Coronary artery (tissue), 2 donors: ENCODE measurements at places on chromosomes 16 and 17.

GRCh38 chr17:61452301-61453290, at the start of gene TBX4:
TBX4 (plus strand) TSS chr17:61452422; CDS start chr17:61456491, 4,069 bp downstream.
- peak; percentile 54 for DNase-seq

GRCh38 chr16:81505011-81505661, 60.5 kb downstream of the CMIP start:
- DNase-seq = no peak

GRCh38 chr17:49911719-49912118, 57.3 kb upstream of the DLX4 start:
- no peak for DNase-seq

DNA sequence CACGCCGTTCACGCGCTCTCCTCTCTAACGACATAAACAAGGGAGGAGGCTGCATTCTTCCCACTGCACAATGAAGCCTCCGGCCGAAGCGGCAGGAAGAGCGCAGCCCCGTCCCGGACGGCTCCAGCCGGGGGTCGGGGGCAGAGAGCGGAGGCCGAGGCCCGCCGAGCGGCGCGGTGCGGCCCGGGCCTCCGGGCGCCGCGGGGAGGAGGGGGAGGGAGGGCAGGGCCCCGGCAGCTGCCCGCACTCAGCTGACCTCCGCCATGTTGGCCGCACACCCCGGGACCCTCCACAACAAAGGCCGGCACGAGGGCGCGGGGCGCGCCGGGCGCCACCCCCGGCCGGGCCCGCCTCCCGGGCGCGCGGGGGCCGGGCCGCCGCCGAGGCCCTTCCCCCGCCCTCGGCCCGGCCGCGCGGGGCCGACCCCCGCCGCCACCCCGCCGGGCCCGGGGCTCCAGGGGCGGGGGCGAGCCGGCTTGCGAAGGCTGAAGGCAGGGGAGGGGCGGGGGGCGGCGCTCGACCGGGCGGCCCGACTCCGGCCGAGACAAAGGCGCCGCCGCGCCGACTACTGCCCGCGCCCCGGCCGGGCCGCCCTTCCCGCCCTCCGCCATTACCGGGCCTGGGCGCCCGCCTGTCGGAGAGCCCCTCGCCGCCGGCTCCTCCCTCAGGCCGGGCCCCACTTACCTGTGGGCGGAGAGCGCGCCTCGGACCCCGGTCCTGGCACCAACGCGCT, 527 bp downstream of the SIAH1 start:
- DNase-seq = no peak

DNA sequence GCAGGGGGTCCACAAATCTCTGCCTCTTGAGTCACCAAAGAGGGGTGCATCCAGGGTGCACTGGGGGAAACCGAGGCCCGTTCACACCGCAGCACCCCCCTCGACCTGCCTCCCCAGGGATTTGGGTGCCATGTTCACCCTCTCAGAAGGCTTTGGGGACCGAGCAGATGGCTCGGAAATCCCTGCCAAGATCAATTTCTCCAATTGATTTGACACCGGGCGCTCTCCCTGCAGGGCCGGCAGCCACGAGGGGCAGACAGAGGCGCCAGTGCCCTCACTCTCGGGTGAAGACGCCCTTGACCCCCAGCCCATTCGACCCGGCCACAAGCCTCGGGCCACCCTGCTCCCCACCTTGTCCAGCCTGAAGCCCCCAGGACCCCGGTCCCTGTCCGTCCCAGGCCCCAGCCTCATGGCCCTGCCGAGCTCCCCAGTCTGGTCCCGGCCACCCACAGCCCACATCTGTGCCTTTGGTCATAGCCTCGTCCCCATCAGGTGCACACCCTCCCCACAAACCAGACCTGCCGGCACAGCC, 9.3 kb downstream of the SSTR5 start:
- DNase-seq = no peak

DNA sequence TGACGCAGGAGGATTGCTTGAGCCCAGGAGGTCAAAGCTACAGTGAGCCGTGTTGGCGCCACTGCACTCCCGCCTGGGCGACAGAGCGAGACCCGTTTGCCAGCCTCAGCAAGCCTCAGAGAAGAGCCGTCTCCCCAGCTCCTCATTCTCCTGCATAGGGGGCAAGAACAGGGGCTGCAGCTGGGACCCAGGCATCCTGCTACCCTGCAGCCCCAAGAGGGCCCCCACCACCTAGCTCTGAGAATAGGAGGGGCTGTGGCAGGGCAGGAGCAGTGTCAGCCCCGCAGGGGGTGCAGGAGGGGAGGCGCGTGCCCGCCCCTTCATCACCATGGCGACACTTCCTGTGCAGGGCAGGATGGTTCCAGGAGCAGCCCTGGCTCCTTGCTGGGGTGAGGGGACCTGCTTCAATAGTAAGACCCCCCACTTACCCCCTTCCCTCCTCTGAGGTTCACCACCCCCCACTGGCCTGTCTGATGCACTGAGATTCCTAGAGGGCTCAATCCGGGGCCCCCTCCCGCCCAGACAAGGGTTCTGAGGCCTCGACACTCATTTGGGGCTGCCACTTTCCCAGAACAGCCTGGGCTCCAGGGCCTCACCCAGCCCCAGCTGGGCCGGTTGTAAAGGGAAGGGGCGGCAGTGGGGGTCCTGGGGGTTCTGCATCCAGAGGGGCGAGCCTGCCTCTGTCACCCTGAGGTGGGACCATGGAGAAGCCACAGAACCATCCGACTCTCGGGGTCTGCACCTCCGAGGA, 20.2 kb downstream of the VASN start:
- peak; percentile 66 for DNase-seq

GRCh38 chr17:57604771-57605674, 140.1 kb downstream of the CCDC182 start:
- no peak for DNase-seq

GRCh38 chr17:77815127-77815905, 143.2 kb upstream of the TNRC6C start:
- no peak for DNase-seq

DNA sequence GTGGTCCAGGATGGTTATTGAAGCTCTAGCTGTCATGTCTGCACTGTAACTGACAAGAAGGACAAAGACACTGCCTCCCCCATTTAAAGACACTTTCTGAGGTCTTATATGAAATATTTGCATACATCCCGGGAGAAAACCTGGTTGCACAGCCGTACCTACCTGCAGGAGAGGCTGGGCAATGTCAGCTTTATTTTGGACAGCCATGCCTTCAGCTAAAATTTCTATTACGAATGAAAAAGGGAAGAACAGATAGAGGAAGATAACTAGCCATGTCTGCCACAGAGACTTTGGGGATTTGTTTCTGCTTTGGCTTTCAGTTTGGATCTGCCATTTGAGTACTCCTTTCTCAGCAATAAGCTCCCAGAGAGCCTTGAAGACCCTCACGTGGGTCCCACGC, 19.0 kb downstream of the SLC7A6 start:
- no peak for DNase-seq

DNA sequence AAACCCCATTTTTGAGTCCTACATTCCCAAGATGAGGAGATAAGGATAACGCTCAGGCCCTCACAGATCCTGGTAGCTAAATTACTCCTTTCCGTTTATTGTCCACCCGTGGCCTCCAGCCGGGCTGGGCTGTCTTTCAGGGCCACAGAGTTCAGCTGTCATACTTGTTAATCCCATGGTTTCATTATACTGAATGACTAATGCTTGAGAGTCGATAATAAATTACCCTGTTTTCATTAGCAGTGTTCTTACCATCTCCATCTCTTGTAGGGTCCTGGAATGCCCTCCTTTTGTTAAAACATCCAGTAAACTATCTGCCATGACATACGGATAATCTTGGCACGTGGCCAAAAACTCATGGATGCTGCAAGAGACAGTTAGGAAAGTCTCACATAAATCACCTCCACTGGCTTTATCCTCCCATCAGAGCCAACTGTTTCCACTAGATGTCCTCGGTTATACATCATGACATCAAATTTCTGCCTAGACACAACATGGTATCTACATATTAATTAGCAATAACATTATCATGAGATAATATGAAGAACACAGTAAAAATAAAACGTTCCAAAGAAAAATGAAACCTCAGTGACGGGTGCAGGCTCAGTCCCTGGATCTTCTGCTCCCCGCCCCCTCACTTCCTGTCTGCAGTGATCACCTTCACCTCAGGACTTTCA, 45.3 kb downstream of the BRD7 start:
- DNase-seq = no peak

GRCh38 chr17:8175795-8176196, 384 bp downstream of the TMEM107 start:
- no peak for DNase-seq

GRCh38 chr17:67544364-67544955, 167.4 kb downstream of the PITPNC1 start:
- DNase-seq = peak; percentile 22

DNA sequence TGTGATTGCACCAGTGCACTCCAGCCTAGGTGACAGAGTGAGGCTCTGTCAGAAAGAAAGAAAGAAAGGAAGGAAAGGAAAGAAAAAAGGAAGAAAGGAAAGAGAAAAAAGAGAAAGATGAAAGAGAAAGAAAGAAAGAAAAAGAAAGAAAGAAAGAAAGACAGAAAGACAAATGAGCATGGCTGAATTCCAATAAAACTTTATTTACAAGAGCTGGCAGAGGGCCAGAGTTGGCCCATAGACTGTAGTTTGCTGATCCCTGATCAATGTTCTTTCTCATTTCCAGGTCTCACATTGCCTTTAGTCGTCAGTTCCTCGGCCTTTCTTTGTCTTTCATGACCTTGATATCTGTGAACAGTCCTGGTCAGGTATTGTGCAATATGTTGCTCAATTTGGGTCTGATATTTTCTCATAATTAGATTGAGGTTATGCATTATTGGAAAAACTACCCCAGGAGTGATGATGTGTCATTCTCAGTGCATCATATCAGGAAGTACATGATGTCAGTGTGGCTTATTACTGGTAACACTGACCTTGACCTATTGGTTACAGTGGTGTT, 68.5 kb upstream of the MED9 start:
- no peak for DNase-seq

GRCh38 chr17:48498164-48498850, 32.5 kb downstream of the HOXB1 start:
- DNase-seq = no peak

DNA sequence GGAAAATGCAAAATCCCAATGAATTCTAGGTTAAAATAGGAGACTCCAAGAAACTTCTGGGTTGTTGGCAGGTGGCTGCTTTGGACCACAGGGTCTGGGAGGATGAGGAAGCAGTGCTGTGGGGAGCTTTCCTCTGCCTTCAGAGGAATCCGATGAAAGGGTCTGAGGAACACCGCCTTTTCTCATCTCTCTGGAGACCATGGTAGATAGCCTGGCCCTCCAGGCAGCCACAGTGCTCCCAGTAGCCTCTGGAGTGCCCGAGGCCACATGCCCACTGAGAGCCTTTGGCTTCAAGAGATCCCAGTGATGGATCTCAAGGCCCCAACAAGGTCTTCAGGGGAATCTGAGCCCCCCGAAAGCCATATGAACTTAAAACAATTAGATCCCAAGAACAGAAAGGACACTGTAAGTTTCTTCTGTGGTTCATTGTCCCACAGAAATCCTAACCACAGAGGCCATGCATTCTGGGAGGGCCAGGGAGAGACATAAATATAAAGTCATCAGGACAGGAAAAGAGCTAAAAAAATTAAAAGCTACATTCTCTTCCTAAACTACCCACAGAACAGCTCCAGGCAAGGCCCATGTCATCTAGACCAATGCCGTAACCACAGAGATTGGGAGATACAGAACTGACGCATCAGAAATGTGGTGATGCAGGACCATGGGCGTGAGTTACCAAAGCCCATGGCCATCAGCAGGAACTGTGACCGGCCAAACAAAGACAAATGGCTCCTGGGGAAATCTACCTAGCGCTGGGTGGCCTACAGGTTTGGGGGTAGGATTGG, 24.3 kb downstream of the TK2 start:
- DNase-seq = no peak

DNA sequence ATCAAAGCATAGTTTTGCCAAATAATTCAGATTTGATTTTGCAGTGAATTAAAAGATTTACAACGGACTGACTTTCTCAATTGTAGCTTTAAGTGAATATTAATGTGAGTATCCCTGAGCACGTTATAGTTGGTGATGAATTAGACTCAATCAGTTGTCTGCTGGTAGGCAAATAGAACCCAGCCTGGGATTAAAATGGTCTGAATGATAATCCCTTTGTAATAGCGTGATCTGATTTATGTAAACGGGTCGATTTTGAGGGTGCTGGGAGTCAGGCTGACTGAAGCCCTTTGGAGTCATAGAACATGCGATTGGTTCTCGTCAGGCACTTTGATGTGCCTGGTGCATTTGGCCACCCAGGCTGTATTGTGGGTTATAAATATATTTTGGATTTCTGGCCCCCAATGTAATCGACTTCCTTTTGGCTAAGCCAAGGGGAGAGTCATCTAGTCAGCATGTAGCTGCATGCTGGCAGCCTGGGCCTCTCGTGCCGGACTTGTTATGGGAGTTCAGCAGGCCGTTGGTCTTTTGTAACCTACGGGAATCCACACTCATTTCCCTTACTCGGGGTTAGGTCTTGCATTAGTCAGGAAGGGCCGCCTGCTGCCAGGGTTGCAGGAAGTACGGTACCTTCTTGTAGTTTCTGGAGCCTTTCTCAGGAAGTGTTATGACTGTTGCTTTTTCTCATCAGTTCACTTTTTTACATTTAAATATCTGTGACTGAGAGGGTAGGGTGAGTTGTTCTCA, 5.4 kb downstream of the PGS1 start:
- DNase-seq = peak; percentile 89

GRCh38 chr16:4362476-4363135, 9.0 kb upstream of the VASN start:
- no peak for DNase-seq

GRCh38 chr17:71192039-71192555, 928.7 kb upstream of the SOX9 start:
- no peak for DNase-seq

GRCh38 chr17:4548721-4549531, 6.3 kb downstream of the MYBBP1A start:
- no peak for DNase-seq

- peak; percentile 86 for DNase-seq
These were observed 3.9 kb upstream of the CCDC57 start for GRCh38 chr17:82216301-82217119.

DNA sequence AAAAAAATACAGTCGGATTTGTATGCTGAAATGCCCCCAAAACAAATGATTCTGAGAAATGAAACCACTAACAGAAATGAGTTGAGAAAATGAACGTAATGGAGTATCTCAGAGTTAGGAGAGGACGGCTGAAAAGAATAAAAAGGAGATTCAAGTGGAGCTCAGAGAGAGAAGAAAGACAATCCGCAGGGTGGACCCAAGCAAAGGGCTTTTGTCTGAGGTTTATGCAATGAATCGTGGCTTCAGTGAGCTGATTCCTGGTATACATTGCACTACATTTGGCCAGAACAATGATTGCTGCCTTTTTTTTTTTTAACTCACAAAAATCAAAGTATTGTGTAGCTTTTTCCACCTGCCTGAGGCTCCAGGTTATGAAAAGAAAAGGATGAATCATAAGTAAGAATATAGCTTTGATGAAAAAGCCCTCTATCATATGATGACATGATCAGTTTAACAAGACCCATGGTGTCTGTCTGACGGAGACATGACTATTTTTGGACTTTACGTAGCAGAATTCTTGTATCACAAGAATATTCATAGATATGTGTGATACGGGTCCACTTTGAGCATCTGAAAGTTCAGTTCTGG, 4.4 kb upstream of the MED9 start:
- no peak for DNase-seq

GRCh38 chr16:88306860-88307545, 75.8 kb upstream of the ZNF469 start:
- DNase-seq = no peak

GRCh38 chr17:45646288-45646988, 137.7 kb upstream of the CRHR1 start:
- DNase-seq = no peak
